Left lung (tissue), 14 donors: ENCODE measurements at places on chromosomes 7 and 10. TPM values are rescaled to one million over a fixed set of nuclear protein-coding genes. Genes with fewer than 3 reads are reported as not detected.

- H3K36me3 ChIP-seq = no peaks in the 10 kb centered on the region
- no peak overlapping the region for H3K4me3 ChIP-seq
- H3K4me1 ChIP-seq = no peaks in the 10 kb centered on the region
- DNase-seq = no peak
- H3K27ac ChIP-seq = no peak overlapping the region
These were observed 667.7 kb downstream of the SUGCT start for GRCh38 chr7:40802497-40802896.

CTAGE8 gene
- 3.0 TPM for total RNA-seq

INMT gene
- total RNA-seq = 164 TPM

DNA sequence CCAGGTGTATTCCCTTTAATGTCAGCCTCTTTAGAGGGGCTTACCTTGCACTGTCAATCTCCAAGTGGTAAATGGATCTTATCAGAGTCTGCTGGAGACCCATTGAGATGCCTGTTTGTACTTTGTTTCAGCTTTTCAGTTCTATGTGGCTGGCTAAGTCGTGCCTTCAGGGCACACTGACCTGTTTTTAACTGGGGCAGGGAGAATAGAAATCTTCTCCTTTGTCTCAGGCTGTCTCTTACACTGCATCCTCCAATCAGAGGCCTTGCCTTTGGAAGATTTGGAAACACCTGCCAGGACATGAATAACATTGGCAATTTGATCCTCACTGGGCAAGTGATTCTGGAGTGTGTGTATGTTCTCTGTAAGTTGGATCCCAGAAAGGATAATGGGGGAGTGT is 65.0 kb downstream of the POU6F2 start:
- H3K4me1 ChIP-seq = no peaks in the 10 kb centered on the region
- H3K4me3 ChIP-seq = no peak overlapping the region
- H3K27me3 ChIP-seq = no peaks in the 10 kb centered on the region

TRIL gene
- total RNA-seq = 6.9 TPM

GRCh38 chr7:128084896-128085608 is 53.8 kb upstream of the LRRC4 start:
- H3K4me1 ChIP-seq = no peaks in the 10 kb centered on the region
- no peak overlapping the region for H3K4me3 ChIP-seq
- peaks cover 97% of the 10 kb centered on the region for H3K36me3 ChIP-seq
- H3K27ac ChIP-seq = no peak overlapping the region
- no peak for DNase-seq

- H3K27ac ChIP-seq = no peak overlapping the region
- H3K4me3 ChIP-seq = no peak overlapping the region
- no peak for DNase-seq
- no peaks in the 10 kb centered on the region for H3K27me3 ChIP-seq
- no peaks in the 10 kb centered on the region for H3K4me1 ChIP-seq
These were observed 34.7 kb downstream of the UBE2D4 start for GRCh38 chr7:43960933-43961332.

GRCh38 chr7:149662591-149663095 is 110.7 kb downstream of the ZNF467 start:
- no peak for DNase-seq
- H3K4me3 ChIP-seq = no peak overlapping the region
- H3K27ac ChIP-seq = no peak overlapping the region
- H3K4me1 ChIP-seq = no peaks in the 10 kb centered on the region
- no peaks in the 10 kb centered on the region for H3K36me3 ChIP-seq

GRCh38 chr7:8937204-8937603 is 503.8 kb downstream of the NXPH1 start:
- H3K36me3 ChIP-seq = no peaks in the 10 kb centered on the region
- no peak overlapping the region for H3K27ac ChIP-seq
- H3K27me3 ChIP-seq = no peaks in the 10 kb centered on the region
- H3K4me1 ChIP-seq = no peaks in the 10 kb centered on the region
- DNase-seq = no peak

GRCh38 chr7:132345543-132346129 is 230.6 kb downstream of the PLXNA4 start:
- H3K27me3 ChIP-seq = no peaks in the 10 kb centered on the region
- DNase-seq = no peak
- H3K4me3 ChIP-seq = no peak overlapping the region
- no peaks in the 10 kb centered on the region for H3K36me3 ChIP-seq
- H3K4me1 ChIP-seq = no peaks in the 10 kb centered on the region
- H3K27ac ChIP-seq = no peak overlapping the region

GRCh38 chr7:46215987-46216567 is 295.0 kb upstream of the IGFBP3 start:
- DNase-seq = peak; percentile 59
- no peaks in the 10 kb centered on the region for H3K4me1 ChIP-seq
- H3K4me3 ChIP-seq = no peak overlapping the region
- no peak overlapping the region for H3K27ac ChIP-seq
- no peaks in the 10 kb centered on the region for H3K27me3 ChIP-seq

- no peaks in the 10 kb centered on the region for H3K27me3 ChIP-seq
- H3K36me3 ChIP-seq = no peaks in the 10 kb centered on the region
- H3K4me1 ChIP-seq = no peaks in the 10 kb centered on the region
- no peak for DNase-seq
These were observed 127.3 kb downstream of the NOC3L start for GRCh38 chr10:94235461-94235860.
